ENCODE measurements at places on chromosomes 3 and 15.

- no peak for DNase-seq
These were observed 15.8 kb upstream of the SOX2 start for GRCh38 chr3:181695661-181696491.

DNA sequence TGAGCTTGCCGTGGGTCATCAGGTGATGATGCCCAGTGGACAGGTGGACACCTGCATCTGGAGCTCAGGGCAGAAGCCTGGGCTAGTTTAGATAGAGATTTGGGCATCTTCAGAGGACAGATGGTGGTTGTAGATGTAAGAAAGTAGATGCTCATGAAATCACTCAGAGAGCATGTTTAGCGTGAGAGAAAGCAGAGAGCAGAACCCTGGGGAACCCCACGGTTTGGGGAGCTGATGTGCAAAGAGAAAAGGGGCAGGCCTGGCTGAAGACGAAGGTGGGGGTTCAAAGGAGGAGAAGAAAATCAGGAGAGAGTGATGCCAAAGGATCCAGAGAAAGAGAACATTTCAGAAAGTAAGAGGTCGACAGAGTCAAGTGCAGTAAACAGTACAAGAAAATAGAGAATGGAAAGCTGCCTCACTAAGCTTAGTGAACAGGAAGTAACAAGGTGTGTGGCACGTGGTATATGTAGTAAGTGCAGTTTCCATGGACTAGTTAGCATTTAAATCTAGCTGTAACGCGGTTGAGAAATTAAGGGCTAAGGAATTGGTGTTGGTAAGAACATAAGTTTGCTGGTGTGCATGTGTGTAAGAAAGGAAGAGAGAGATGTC lies 13.5 kb downstream of the TIGIT start:
- DNase-seq = no peak

DNA sequence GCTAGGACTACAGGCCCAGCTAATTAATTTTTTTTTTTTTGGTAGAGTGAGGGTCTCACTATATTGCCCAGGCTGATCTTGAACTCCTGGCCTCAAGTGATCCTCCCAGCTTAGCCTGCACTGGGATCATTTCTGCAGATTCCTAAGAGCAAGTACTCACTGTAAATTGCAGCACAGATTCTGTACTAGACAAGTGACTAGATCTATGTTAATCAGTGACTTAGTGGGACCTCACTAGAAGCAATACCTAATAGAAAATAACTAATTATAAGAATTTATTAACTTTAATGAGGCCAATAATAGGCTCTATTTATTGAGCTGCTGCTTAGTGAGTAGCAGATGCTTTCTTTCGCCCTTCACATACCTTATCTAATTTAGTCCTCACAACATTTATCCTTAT lies 10.6 kb upstream of the UTS2B start:
- DNase-seq = no peak

- no peak for DNase-seq
These were observed 115.9 kb downstream of the ABI3BP start for GRCh38 chr3:100877286-100877685.

DNA sequence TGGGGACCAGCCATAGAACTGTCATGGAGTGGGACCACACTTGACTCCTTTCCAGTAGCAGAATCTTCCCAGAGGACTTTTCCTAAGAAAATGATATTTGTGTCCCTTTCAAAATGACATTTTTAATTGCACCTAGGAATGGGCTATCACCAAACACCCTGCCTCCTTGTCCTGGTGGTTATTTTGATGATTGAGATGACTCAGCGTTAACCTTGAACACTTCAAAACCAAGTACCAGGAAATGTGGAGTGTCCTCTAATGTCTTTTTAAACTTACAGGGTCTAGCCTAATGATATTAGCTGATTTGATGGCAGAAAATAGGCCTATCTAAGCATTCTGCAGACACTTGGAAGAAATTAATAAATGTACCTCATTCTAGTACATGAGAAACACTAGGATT lies 90.7 kb downstream of the HHLA2 start:
- no peak for DNase-seq

- DNase-seq = no peak
These were observed 215.0 kb downstream of the PTPRG start for GRCh38 chr3:61776390-61776789.

DNA sequence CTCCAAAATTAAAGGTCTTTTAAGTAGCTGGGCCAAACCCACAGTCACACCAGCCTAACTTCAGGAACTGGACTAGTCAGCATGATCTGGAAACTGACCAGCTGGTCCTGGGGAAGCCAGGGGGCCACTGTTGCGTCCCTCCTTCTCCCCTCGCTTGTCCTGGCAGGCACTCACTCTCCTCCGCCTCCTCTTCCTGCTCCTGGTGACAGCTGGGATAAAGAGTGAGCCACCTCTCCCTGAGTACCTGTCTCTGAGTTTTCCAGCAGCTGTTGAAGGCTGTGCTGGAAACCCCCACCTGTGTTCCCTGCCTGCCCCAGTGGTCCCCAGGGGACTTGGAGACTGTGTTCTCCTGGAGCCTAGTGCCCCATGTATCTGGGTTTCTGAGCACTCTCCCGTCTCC lies 56.0 kb downstream of the FGD5 start:
- no peak for DNase-seq

GRCh38 chr3:32303977-32304881 lies 65.7 kb downstream of the CMTM8 start:
- DNase-seq = peak; percentile 69
